ENCODE measurements at places on chromosomes 13 and 19.
A peak's percentile ranks its signal among the peaks of the same experiment; 100 is the strongest.

DNA sequence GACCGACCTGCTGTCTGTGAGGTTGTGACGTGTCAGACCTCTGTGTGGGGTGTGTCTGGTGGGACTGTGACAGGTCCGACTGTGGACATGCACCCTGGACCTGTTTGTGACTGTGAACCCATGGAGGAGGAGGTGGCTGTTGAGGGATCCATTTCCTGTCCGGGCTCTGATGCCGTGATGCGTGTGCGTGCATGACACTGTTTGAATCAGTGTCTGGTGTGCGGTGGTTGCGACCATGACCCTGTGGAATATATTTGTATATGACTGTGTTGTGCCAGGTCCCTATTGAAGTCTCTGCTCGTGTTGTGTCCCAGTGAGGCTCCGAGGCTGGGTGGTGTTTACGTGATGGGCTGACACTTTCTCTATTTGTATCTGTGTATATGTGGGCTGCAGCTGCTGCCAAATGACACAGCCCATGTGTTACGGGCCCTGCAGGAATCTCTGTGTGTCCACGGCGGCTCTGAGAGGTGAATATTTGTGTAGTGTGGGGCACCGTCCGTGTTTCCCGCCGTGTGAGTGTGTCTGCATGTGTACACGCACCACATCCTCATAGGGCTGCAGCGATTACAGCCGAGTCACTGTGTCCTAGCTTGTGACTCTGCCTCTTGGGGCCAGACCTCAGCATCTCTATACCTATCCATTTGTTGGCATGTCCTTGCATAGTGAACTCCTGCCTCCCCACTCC is 18.3 kb downstream of the CCDC97 start:
- DNase-seq, result peak; percentile 91

DNA sequence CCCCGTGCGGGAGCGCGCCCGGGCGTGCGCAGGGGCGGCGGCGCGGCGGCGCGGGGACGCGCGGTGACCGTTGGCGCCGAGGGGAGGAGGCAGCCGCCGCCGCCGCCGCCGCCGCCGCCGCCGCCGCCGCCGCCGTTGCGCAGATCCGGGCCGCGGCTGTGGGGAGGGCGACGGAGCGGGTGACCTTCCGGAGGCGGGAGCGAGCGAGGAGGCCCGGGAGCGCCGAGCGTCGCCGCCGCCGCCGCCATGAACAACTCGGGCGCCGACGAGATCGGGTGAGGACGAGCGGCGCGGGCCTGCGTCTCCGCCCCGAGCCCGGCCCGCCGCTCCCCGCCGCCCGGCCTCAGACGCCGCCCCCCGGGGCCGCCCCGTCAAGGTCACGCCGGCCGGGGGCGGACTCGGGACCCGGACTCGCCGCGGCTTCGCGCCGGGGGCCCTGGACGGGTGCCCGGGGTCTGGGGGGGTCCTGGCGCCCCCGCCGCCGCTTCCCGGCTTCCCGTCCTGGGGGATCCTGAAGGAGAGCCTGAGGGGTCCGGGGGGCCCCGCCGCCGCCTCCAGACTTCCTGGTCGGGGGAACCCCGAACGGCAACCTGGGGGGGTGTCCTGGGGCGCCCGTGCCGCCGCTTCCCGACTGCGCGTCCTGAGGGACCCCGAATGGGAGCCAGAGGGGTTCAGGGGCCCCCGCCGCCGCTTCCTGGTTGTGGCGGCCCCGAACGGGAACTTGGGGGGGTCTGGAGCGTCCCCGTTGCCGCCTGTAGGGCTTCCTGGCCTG is at the start of gene DAZAP1:
TSS of gene DAZAP1 (plus strand) at position 59 of the 772 bp plus-strand sequence. CDS start at position 247, 188 bp downstream.
- DNase-seq, result peak; percentile 88

GRCh38 chr13:30042891-30043630 is 192.6 kb upstream of the UBL3 start:
- DNase-seq, result no peak

DNA sequence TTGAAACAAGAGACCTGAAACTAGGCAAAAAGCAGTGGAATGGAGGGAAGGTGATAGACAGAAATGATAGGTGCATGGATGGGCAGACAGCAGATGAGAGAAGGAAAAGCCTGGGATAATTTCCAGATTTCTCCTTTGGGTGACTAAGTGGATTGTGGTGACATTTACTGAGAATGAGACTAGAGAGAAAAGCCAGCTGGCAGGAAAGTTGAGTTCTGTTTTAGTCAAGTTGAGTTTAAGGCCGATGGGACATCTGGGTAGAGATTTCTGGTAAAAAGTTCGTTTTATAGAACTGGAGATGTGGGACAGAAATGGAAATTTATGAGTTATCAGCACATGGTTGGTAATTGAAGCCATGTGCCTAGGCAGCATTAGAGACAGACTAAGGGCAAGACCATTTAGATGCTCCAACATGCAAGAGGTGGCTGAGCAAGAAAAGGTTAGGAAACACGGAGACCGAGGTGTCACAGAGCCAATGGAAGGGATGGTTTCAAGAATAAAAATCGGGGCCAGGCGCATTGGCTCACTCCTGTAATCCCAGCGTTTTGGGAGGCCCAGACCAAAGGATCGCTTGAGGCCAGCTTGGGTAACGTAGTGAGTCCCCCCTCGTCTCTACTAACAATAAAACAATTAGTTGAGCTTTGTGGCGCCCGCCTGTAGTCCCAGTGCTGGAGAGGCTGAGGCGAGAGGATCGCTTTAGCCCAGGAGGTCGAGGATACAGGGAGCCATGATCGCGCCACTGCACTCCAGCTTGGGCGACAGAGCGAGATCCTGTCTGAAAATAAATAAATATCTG is 9.6 kb upstream of the DGKH start:
- DNase-seq, result peak; percentile 59

DNA sequence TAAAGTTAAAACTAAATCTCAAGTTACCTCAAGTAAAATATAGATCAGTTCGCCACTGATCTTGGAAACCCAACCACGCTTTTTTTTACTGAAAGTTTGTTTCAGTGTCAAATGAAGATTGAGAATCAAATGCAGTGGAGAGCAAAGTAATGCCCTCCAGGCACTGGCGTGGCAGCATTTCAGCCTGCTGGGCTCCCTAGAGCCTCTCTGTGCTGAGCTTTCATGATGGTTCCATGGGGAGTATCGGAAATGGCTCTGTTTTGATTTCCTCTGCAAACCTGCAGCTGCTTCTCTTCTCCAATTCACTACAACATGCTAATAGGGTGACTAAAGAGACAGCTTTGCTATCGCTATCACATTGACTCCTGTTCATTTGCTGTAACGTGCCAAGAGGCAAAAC is 141.6 kb downstream of the FGF14 start:
- DNase-seq, result no peak

DNA sequence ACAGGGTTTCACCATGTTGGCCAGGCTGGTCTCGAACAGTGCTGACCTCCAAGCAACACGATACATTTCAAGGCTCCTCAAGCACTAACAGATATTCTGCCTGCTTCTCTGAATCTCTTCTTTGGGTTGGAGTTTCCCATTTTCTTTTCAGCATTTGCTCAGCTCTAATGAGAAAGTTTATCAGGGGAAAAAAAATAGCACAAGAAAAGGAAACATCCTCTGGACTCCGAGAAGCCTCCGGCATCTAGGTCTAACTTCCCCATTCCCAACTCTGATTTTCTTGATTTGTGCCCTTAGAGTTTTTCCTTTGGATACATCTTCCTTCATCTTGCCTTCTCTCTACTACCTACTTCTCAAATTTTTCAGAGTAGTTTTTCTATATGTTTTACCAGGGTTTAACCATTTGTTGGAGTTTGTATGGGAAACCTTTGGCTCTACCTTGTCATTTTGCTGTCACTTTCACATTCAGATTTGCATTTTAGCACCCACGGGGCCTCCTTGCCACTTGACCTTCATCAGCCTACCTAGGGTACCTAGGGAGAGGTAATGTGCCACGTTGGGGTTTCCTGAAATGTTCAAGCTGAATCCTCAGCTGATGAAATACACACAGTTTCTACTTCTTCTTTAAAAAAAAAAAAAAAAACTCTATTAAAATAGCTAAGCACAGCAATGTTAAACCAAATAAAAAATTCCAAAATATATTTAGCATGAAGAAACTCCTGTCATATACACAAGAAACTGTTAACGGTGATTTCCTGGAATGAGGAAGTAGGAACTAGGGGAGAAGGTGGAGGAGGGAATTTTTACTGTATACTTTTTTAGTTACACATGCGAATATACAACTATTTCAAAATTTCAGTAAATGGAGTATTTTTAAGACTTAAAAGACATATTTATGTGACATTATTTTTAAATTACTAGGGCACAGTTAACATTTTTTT is 5.1 kb upstream of the USP12 start:
- no peak for DNase-seq

DNA sequence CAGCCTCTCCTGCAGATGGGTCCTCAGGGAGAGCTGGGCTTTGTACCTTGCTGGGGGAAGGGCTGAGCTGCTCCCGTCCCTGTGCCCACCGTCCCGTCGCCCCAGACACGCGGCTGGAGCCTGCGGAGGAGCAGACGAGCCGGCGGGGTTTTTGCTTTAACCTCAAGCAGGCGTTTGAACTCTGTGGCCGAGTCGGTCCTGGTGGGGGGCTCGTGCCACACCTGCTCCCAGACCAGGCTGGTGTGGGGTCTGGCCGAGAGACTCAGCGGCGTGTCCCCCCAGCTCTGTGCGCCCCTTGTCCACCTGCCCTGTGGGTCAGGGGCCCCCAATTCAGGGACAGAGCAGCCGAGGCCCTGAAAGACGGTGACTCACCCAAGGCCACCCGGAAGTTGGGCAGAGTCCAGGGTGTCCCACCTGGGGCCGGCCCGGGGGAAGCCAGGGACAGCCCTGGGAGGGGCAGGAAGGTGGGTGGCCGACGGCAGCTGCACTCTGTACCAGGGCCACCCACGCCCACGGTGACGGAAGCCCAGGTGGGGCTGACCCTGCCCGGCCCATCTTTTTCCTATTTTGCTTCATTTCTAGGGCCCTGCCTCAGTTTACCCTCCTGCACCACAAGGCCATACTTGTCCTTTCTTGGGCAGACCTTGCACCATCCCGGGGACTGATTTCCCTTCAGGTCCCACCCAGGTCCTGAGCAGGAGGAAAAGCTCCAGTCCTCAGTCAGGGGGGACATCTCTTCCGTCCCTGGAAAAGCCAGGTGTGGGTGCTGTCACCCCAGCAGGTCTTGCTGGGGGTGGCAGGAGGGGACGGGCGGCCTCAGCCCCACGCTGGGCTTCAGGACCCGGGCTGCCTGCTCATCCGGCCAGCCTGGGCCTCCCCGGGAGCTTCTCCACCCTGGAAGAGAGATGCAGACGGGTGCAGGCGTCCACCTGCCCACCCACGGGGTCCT is 5.3 kb downstream of the EFNA2 start:
- peak; percentile 93 for DNase-seq

DNA sequence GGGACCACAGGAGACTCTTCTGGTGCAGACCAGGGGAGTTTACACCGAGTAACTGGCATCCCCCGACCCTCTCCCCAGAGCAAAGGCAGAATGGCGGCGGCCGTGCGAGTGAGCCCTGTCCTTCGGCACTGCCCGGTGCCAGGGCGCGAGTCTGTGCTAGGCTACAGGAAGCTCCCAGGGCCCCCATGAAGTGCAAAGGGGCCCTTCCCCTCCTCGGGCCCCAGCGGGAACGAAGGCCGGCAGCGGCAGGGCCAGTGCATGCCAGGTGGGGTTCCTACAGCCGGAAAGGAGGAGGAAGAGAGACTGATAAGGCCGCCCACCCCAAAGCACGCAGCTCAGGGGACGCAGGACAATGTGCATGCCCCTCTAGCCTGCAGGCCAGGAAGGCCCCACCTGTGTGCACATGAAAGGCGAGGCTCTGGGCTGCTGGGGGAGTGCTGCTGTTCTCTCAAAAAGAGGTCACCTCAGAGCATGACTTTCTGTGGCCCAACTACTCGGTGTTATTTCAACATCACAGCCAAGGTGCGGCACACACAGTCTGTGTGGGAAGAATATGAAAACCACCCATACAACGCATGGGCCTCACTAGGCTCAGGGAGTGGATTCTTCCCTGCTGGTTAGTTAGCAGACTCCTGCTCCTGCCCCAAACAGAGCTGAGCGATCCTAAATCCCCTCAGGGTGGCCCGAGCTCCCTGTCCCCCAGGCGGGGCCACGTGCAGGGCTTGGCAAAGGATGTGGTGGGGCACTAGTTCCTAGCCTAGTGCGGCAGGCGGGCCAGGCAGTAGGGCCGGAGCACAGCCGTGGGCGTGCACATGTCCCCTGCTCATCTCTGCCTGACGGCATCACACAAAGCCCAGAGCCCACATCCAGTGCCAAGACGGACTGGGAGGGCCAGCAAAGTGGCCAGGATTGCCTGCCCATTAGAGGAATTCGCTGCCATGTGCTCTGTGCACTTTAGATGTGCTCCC is 28.4 kb upstream of the TIMM44 start:
- peak; percentile 53 for DNase-seq

GRCh38 chr13:89953581-89953980 is 1393.9 kb upstream of the MIR17HG start:
- no peak for DNase-seq

- no peak for DNase-seq
These were observed 3.4 kb upstream of the SIGLEC9 start for GRCh38 chr19:51121257-51121656.
